Aorta (tissue), 5 donors: ENCODE measurements at places on chromosomes 7 and 10. TPM values are rescaled to one million over a fixed set of nuclear protein-coding genes. Genes with fewer than 3 reads are reported as not detected.
A peak's percentile ranks its signal among the peaks of the same experiment; 100 is the strongest.

The DOCK4 gene
- 94.3 TPM for total RNA-seq

- H3K36me3 ChIP-seq, result no peaks in the 10 kb centered on the region
- peaks cover 2% of the 10 kb centered on the region for H3K4me1 ChIP-seq
- H3K4me3 ChIP-seq, result peak overlapping the region; percentile 97
- DNase-seq, result peak; percentile 72
- no peaks in the 10 kb centered on the region for H3K27me3 ChIP-seq
Observed at GRCh38 chr7:94393246-94394108, 1.2 kb upstream of the COL1A2 start.

DNA sequence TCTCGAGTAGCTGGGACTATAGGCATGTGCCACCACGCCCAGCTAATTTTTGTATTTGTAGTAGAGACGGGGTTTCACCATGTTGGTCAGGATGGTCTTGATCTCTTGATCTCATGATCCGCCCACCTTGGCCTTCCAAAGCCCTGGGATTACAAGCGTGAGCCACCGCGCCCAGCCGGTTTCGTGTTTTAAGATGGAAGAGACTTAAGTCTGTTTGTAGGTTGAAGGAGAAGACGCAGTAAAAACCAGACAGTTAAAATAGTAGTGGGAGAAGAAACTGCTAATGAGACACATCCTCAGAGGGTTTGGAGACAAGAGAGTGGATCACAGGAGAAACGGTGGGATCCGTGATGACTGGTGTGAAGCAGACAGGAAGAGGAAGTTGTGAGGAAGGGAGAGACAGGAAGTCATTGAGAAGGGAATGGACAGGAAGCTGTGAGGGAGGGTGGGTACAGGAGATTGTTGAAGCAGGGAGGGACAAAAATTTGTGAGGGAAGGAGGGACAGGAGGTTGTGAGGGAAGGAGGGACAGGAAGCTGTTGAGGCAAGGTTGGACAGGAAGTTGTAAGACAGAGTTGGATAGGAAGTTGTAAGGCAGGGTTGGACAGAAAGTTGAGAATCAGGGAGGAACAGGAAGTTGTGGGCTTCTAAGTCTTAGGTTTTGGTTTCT is 115.5 kb downstream of the WDFY4 start:
- H3K36me3 ChIP-seq, result no peaks in the 10 kb centered on the region
- H3K4me3 ChIP-seq, result no peak overlapping the region
- no peaks in the 10 kb centered on the region for H3K27me3 ChIP-seq
- H3K4me1 ChIP-seq, result no peaks in the 10 kb centered on the region

The CTAGE6 gene
- total RNA-seq, result 0.36 TPM

DNA sequence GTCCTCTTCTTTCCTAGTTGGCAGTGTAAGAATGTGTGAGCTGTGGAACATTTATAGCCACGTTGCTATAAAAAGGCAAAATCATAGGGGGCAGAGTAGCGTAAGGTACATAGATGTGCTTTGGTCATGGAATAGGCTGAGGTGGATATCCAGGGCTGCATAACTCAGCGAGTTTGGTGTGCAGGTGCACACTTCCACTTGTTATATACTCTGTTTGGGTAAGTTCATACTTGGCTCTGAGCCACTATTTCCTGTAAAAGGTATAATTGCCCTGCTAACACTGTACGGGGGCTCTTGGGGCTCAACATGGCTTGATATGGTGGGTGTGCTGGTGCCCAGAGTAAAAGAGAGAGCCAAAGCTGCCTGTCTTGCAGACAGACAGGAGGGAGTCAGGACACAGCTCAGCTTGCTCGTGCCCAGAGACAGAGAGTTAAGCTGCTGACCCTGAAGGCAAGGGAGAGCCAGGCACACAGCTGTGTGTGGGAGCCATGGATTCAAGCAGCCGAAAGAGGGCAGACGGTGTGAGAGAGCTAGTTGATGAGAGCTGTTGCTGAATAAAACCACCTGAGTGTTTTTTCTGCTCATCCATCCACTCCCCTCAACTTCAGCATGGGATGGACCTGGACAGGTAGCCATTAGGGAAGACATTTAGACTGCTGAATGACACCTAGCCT is 126.7 kb downstream of the DKK1 start:
- H3K36me3 ChIP-seq, result no peaks in the 10 kb centered on the region
- no peak overlapping the region for H3K27ac ChIP-seq
- no peaks in the 10 kb centered on the region for H3K4me1 ChIP-seq
- H3K4me3 ChIP-seq, result no peak overlapping the region
- DNase-seq, result no peak

GRCh38 chr7:33726582-33726981 is 178.8 kb upstream of the BMPER start:
- H3K36me3 ChIP-seq, result no peaks in the 10 kb centered on the region
- H3K27ac ChIP-seq, result no peak overlapping the region
- H3K27me3 ChIP-seq, result no peaks in the 10 kb centered on the region
- DNase-seq, result no peak
- no peak overlapping the region for H3K4me3 ChIP-seq

DNA sequence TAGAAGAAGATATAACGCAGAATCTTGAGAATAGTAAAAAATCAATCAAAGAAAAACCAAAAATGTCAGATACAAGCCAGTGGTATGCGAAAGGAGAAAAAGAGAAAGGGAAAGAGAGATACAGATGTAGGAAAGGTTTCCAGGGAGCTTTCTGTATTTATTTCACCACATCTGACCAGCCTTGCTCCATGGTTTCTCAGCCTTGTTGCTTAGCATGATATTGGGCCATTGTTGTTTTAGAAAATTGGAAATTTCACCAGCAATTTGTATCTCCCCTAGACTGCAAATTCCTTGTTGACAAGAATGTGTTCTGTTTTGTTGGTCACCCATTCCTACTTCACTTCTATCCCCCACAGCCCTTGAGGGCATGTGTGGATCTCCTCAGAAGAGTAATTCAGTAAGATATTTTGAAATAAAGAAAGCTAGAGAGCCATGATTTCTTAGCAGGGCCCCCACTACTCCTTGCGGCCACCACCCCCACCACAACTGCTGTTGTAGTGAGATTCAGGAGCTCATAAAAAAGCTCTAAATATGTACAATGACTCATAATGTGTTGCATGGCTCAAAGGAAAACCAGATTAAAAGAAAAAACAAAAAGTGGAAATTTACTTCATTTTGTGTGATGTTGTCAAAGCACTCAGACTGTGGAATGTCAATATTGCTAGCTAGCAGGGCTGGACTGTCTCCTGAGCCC is 138.7 kb downstream of the CHRM2 start:
- H3K27ac ChIP-seq, result no peak overlapping the region
- DNase-seq, result no peak
- H3K27me3 ChIP-seq, result no peaks in the 10 kb centered on the region
- H3K36me3 ChIP-seq, result no peaks in the 10 kb centered on the region
- H3K4me3 ChIP-seq, result no peak overlapping the region
- H3K4me1 ChIP-seq, result no peaks in the 10 kb centered on the region

GRCh38 chr10:100025576-100025975 is 15.8 kb upstream of the DNMBP start:
- H3K4me3 ChIP-seq, result no peak overlapping the region
- no peaks in the 10 kb centered on the region for H3K4me1 ChIP-seq
- no peak overlapping the region for H3K27ac ChIP-seq
- H3K27me3 ChIP-seq, result no peaks in the 10 kb centered on the region
- H3K36me3 ChIP-seq, result no peaks in the 10 kb centered on the region
- DNase-seq, result no peak

- no peak for DNase-seq
- no peak overlapping the region for H3K4me3 ChIP-seq
- peaks cover 2% of the 10 kb centered on the region for H3K4me1 ChIP-seq
- H3K27ac ChIP-seq, result no peak overlapping the region
- H3K27me3 ChIP-seq, result no peaks in the 10 kb centered on the region
Observed at GRCh38 chr10:45624724-45625123, 47.8 kb downstream of the ZFAND4 start.

DNA sequence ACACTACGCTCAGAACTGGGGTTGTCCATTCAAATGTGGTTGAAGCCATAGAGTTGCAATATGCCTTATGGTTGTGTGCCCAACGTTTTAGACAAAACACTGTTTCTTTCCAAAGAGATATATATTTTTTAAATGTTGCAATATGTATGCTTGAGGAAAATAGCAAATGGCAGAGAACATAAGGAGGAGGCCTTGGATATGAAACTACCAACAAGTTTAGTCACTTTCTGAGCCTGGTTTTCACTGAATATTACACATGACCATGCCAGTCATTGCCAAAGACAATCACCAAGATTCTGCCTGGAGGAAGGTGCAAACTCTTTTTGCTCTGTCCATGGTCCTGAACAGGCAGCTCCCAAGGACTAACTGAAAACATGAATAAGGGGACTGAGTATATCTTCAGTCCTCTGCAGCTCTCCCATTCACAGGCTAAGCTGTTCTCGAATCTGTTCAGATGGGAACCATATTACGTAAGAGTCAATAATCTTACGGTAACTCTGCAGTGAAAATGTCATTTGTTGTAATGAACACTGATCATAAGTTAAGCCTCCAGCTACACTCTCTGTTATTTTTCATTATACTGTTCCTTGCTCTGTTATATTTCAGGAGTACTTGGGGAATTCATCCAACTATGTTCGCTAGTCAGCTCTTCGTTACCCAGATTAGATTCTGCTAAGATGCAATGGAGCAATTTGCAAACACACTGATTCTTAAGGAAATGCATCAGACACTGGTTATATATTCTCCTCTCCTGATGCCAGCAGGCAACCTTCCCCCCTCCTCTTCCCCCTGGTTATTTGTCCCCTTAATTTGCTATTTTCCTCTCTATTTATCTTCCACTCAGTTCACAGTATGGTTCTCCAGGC is 90.7 kb upstream of the C1QL3 start:
- H3K36me3 ChIP-seq, result no peaks in the 10 kb centered on the region
- no peak overlapping the region for H3K4me3 ChIP-seq
- H3K27ac ChIP-seq, result no peak overlapping the region
- no peak for DNase-seq
- H3K4me1 ChIP-seq, result no peaks in the 10 kb centered on the region

DNA sequence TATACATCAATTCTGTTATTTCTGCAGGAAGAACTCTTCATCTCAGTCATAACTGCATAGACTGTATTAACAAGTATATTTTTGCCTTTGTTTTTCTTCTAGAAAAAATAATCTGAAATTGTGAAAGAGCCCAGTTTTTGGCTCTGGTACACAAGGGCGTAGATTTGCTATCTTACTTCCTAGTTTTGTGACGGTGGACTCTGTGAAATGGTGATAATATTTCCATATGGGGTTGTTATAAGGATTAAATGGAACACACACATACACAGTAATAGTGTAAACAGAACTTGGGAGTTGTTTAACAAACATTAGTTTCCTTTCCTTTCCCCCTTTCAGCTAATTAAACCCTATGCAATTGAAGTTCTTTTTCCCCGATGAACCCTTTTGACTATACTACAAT is 108.7 kb downstream of the MKLN1 start:
- DNase-seq, result no peak
- H3K36me3 ChIP-seq, result peaks cover 4% of the 10 kb centered on the region
- H3K27ac ChIP-seq, result no peak overlapping the region
- H3K4me3 ChIP-seq, result no peak overlapping the region
- H3K27me3 ChIP-seq, result no peaks in the 10 kb centered on the region

- no peaks in the 10 kb centered on the region for H3K36me3 ChIP-seq
- no peaks in the 10 kb centered on the region for H3K27me3 ChIP-seq
- peak; percentile 44 for DNase-seq
- H3K4me1 ChIP-seq, result no peaks in the 10 kb centered on the region
- no peak overlapping the region for H3K4me3 ChIP-seq
Observed at GRCh38 chr7:155804897-155805825, 7.1 kb downstream of the SHH start.

DNA sequence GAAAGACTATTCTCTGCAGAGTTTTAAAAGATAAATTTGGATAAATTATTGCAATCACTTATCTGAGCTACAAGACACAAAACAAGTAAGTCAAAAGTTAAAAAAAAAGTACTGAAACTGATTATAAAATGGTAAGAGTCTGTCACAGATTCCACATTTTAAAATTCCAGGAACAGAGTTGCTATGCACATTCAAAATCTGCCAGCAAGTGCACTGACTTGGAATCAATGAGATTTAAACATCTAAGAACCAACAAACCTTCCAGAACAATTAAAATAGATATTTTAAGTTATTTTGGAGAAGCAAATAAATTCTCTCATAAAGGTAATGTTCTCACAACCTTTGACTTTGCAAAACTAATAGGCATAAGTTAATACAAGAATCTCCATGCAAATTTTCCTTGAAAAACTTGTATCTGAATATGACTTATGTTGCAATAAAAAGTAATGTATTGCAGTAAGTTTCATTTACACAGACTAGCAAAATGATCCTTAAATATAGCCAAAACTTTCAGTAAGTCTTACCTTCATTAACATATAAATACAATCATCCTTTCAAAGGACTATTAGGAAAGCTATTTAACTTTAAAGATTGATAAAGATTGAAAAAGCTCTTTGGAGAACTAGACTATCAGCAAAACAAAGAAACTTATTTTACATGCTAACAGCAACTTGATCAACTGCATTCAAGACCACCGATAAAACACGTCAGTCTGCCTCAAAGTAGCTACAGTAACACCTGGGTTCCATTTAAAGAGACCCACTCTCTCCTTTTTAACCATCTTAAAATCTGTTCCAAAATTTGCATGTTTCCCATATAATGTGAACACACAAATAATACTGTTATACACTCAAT is 4.4 kb downstream of the ETV1 start:
- H3K27ac ChIP-seq, result no peak overlapping the region
- H3K36me3 ChIP-seq, result no peaks in the 10 kb centered on the region
- no peak overlapping the region for H3K4me3 ChIP-seq
- H3K4me1 ChIP-seq, result no peaks in the 10 kb centered on the region
- no peak for DNase-seq

GRCh38 chr7:107035446-107035845 is 9.1 kb upstream of the PRKAR2B start:
- DNase-seq, result no peak
- H3K36me3 ChIP-seq, result no peaks in the 10 kb centered on the region
- no peak overlapping the region for H3K27ac ChIP-seq
- no peak overlapping the region for H3K4me3 ChIP-seq

The TET1 gene
- 2.2 TPM for total RNA-seq

- no peaks in the 10 kb centered on the region for H3K4me1 ChIP-seq
- no peaks in the 10 kb centered on the region for H3K36me3 ChIP-seq
- no peak for DNase-seq
Observed at GRCh38 chr7:116836911-116837310, 25.5 kb upstream of the CAPZA2 start.

GRCh38 chr7:42792841-42793240 is 119.0 kb downstream of the C7orf25 start:
- H3K36me3 ChIP-seq, result no peaks in the 10 kb centered on the region
- no peaks in the 10 kb centered on the region for H3K27me3 ChIP-seq
- no peak for DNase-seq

- no peak overlapping the region for H3K4me3 ChIP-seq
- DNase-seq, result no peak
- H3K4me1 ChIP-seq, result no peaks in the 10 kb centered on the region
- H3K27me3 ChIP-seq, result no peaks in the 10 kb centered on the region
Observed at GRCh38 chr7:130365511-130366441, 14.5 kb upstream of the CPA1 start.

- H3K27me3 ChIP-seq, result no peaks in the 10 kb centered on the region
- no peak overlapping the region for H3K27ac ChIP-seq
- no peaks in the 10 kb centered on the region for H3K36me3 ChIP-seq
- H3K4me3 ChIP-seq, result no peak overlapping the region
- H3K4me1 ChIP-seq, result no peaks in the 10 kb centered on the region
Observed at GRCh38 chr10:30378201-30378995, 29.3 kb upstream of the MTPAP start.
